Fibroblast of skin of abdomen (primary cell): ENCODE measurements at places on chromosomes 11 and 22.

GRCh38 chr22:27603800-27604144 is 197.8 kb downstream of the MN1 start:
- peak; percentile 23 for DNase-seq

- no peak for DNase-seq
These were observed 812.2 kb downstream of the JRKL start for GRCh38 chr11:97201743-97202612.

- no peak for DNase-seq
These were observed 10.3 kb upstream of the OMP start for GRCh38 chr11:77092382-77092781.

GRCh38 chr11:69604055-69604454 is 36.9 kb upstream of the CCND1 start:
- DNase-seq, result no peak

DNA sequence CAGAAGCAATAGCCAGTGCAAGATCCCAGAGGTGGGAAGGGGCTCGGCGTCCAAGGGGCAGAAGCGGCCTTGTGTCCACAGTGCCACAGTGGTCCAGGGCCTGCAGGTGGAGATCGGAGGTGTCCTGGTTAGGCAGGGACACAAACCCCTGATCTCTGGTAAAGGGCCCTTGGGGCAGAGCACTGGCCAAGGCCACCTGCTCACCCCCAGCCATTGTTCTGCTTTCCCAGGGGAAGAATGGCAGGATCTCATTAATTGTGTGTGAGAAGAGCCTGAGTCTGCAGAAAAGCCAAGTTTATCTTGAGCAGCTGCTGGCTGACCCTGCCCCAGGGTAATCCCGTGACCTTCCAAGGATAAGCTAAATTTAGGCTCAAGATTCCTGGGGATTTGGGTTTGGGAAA is 3.1 kb upstream of the CLDN5 start:
- no peak for DNase-seq

DNA sequence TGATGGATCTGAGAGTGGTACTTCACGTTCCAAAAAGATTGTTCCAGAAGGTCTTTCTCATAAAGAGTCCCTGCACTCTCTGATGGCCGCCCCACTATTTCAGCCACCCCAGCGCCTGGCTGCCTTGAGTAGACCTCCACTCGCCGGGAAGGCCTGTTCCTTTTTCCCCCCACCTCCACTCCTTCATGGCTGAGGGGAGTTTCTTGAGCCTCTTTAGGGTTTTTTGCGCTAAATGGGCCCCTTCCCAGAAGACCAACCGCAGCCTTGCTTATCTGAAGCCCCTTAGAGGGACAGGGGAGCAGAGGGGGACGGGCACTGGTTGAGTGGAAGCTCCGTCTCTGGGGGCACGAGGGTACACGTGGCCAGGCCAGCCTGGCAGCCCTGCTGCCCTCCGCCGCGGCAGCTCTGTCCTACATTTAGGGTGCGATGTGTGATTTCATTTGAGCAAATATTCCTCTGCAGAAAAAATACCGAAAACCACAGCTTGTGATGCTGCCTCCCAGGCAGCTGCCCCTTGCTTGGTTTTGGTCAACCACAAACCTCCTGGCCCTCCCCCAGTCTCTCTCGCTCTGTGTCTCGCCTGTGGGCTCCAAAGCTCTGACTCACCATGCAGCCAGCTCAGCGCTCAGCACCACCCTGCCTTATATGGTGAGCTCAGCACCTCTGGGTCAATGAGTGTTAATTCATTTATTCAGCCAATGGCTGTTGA is 88.7 kb downstream of the TP53I11 start:
- DNase-seq, result peak; percentile 100

DNA sequence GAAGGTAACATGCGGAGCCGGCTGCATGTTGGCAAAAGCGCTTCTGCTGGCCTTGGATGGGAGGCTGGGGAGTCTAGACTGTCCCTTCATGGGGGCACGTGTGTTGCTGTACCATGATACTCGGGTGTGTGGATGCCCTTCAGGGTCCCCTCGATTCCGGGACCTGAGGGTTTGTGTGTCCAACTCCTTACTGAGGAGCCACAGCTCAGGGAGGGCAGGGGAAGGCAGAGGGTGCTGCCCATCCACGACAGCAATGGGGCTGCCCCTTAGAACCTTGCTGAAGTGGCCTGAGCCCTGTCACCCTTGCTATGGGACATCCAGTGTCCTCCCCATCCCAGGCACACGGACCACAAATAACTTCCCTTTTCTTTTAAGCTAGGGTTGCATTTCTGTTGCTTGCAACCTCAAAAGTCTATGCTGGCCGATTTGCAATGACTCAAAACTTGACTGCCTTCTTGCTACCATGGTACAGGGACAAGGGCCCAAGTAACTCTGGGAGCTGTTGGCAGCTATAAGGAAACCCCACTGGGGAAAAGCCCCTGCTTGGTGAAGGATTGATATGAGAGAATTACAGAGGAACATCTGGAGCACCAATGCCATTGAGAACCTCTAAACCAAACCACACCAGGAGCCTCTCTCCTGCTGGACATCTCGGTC is 43.8 kb downstream of the RTL6 start:
- no peak for DNase-seq

DNA sequence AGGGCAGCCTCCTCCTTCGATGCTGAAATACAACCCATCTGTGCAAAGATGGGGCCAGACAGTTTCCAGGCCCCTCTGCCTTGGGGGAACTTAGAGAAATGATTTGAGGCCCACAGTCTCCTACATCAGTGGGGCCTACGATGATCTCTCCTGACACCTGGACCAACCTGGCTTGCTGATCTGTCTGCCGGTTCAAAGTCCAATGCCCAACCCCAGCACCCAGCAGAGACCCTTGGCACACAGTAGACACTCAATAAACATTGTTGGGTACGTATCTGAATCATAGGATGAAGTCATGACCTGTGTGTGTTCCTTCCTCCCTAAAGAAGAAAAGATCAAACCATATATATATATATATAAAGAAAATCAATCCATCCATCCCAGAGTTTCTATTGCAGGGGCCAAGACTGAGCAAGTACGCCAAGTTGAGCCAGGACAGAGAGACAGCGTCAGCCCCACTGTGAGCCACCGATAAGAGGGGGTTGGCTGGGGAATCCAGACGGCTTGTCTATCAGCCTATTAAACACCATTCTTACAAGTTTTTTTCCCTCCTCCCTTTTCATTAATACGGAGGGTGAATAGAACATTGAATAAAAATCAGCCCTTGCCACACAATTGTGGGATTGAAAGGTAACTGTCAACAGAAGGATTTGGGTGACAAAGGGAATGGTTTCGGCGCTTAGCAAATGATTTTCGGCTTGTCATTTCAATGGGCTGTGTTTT is 244.1 kb downstream of the MN1 start:
- DNase-seq, result no peak

GRCh38 chr22:47569389-47570299 is 807.2 kb downstream of the TBC1D22A start:
- no peak for DNase-seq

DNA sequence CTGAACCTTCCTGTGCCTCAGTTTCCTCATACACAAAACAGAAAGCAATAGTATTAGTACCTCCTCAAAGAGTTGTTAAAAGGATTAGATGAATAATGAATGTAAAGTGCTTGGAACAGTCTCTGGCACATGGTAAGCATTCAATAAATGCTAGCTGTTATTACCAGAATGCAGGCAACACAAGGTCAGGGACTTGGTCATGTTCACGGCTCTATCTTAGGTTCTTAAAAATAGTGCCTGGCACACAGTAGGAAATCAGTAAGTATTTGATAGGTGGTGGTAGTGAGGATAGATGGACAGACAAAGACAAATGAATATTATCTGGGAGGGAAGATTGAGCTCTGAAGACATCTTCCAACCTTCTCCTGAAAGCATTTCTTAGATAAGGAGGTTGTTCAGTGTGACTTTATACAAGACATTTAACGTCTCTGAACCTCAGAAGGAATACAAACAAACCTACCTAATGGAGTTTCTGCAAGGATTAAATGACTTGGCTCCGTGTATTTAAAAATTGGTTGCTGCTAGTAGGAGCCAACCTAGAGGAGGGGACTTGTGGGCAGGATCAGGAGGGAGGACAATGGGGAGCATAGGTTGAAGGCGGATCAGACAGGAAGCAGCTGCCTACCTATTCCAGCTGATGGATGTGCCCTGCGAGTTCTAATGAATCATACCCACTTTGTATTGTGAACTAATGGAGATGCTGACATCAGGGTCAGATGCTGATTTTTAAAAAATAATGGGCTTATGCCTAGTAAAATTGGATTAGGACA is 94.1 kb downstream of the DBX1 start:
- DNase-seq, result no peak

GRCh38 chr11:94786264-94787126 is 18.3 kb downstream of the AMOTL1 start:
- no peak for DNase-seq

- peak; percentile 82 for DNase-seq
These were observed 14.0 kb downstream of the C11orf42 start for GRCh38 chr11:6219359-6219758.

DNA sequence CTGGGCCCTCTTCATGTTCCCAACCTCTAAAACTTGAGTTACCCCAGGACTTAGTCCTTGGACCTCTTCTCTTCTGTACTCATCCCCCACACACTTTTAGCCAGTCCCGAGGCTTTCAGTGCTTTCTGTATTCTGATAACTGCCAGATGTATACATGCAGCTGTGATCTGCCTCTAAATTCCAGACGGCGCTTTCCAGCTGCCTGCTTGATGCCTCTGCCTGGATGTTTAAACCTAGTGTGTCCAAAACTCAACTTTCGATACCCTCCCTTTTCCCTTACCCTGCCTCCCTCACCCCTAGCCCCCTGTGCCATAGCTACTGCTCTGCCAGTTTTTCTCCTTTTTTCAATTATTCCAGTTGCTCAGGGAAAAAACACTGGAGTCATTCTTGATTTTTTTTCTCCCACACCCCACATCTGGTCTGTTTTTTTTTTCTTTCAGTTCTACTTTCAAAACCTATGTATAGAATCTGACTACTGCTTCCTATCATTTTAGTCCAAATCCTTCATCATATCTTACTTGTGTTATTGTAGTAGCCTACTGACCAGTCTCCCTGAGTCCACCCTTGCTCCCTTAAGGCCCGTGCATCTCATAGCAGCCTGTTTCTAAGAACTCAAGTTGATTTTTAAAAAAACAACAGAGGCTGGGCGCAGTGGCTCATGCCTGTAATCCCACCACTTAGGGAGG is 32.9 kb upstream of the TECTA start:
- no peak for DNase-seq

GRCh38 chr22:46764779-46765485 is 2.5 kb downstream of the TBC1D22A start:
- no peak for DNase-seq

DNA sequence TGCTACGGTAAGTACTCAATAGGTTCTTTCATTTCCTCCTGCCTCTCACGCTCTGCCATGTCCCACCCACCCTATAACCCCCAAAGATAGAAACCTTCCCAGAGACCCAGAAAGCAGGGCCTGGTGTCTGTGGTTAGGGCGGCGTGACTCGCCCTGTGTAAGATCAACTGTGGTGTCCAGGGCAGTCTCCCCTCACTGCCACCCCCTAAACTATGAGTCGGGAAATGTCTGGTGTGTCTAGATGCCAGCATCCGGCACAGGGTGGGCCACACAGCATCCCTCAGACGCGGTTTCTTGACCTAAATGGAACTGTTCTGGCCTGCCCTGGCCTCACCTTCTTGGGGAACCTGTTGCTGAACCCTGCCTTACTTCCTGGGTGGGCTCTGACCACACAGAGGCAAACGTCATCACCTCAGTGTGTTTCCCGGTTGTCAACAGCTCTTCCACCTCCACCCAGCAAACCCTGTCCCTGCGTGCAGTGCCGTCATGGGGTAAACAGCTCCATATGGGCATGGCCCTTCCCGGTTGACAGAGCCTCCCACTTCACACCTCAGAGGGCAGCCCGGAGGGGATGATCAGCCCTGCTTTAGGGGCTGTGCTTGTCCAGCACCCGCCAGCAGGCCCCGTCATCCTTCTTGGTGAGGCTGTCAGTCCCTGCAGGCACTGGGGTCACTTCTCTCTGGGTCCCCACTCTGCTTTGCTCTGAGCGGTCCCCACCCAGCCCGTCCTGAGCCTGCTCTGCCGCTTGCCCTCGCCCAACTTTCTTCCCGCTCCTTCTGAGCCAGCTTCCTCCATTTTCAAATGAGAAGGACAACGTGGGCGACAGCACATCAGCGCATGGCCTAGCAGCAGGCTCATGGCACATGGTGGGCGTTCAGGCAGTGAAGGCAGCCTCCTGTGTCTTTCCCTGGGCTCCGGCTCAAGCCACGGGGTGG is 6.0 kb downstream of the WNT11 start:
- peak; percentile 14 for DNase-seq

DNA sequence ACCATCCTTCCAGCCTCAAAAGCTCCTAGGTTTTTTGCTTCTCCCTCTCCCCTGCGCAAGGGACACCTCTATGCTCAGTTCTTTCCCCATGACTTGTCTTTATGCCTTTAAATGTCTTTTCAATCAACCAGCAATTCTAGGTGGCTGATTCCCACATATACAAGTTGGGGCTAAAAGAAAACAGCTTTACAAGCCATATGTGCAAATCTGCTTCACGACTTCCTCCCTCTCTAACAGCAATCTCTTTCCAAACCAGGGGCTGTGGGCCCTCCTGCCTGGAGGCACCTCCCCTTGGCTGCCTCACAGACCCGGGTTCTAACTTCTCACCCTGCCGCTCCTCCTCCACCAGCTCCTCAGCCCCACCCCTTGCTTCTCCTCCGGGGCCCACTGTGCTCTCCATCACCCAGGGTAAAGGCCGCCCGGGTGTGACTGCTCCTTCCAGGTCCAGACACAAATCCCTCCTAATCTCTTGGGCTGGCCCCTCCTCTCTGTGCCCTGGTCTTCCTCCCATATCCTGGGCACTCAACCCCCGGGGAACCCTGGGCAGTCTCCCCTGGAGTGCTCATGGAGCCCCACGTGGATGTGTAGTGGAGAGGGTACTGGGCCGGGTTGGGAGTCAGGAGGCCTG is 14.1 kb downstream of the TMPRSS13 start:
- no peak for DNase-seq

DNA sequence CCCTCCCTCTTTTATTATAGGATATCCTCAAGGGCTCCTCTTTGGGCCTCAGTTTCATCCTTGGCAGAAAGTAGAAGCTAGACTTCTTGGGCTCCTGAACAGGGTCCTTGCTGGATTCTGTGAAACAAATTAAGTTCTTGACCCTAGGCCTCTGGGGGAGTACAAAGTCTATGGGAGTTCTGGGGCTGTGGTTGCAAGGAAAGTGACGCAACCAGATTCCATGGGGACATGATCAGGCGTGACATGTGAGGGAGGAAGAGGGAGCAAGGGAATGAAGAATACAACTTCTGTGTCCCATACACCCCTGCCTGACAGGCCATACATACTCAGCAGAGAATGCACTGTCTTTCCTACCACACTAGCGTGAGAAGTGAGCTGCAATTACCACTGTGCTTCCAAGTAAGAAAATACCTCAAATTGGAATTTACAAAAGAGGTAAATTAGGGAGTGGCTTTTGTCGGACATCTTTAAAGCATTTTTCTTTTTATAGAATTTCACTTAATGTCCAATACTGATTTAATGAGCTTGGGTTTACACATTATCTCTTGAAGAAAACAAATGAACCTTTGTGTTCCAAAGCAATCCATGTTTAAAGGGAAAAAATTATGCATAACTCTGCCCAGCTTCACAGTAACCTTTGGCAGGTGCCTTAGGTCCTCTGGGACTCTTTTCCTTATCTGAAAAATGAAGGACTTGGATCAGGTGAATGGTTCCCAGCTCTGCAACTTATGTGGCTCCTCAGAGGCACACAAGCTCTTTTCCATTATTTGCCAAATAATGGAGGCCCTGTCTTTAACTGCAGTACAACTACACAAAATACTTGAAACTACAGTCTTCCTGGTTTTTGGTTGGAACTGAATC is 38.9 kb downstream of the LIMK2 start:
- DNase-seq, result no peak

GRCh38 chr11:104136861-104137260 is 27.1 kb downstream of the PDGFD start:
- no peak for DNase-seq
